ENCODE measurements at places on chromosomes 5 and 9.

- no peak for DNase-seq
Measured at GRCh38 chr5:76737846-76738245, 21.9 kb downstream of the F2R start.

- DNase-seq = no peak
Measured at GRCh38 chr9:98220911-98221310, 28.5 kb upstream of the CORO2A start.

DNA sequence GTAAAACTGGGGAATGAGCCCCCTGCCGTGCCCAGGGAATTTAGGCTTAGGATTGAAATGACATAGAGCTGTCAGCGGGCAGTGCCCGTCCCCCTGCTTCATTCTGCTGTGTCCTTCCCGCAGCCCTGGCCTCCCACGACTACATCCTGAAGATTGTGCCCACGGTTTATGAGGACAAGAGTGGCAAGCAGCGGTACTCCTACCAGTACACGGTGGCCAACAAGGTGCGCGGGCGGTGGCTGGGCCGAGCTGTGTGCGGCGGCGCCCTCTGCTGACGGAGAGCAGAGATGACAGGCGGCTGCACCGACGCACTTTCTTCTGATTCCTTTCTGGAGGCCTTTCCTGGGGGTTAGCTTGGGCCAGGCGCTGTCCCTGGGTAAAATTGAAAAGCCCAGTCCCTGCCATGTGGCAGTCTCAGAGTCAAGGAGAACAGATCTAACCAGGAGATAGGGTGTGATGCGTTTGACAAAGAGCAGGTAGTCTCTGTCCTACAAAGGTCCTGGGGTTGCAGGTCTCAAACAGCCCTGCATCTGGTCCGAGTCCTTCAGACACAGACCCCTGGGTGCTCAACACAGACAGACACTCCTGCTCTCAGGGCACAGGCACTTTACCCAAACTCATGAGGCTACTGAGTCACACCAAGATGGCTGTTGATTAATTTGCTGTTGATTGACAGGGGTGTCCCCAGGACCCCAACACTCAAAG, 26.8 kb upstream of the RPL26L1 start:
- peak; percentile 78 for DNase-seq

DNA sequence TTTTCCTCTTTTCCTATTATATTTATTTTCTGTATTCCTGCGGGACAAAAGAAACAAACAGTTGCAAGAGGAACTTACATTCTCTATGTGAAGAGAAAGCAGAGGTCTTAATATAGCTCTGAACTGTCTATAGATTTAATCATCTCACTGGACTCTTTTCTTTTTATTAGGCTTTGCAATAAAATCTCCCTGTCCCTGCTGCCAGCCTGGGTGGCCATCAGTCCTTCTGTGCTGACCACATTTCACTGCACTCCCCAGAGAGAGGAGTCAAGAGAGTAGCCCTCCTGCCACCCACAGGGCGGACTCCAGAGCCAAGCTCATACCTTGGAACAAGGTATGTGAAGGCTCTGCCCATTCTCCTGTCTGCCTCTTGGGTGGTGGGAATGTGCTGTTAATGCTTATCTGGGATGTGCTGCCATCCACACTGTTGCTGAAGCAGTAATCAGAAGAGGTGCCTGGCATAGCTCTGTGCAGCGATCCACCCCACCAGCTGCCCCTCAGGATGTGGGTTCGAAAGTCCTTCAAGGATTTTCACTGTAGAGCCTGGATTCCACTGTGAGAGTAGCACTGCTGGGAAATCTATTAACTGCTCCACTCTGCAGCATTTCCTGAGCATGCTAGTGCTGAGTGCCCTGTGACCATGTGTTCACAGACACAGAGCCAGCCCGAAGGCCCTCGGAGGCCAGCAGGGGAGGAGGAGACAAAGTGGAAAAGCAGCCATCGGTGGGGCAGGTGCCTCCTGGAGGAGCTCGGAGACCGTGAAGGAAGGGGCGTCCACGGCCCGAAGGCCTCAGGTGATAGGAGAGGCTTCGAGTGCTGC, 334.6 kb downstream of the MED10 start:
- DNase-seq = no peak

DNA sequence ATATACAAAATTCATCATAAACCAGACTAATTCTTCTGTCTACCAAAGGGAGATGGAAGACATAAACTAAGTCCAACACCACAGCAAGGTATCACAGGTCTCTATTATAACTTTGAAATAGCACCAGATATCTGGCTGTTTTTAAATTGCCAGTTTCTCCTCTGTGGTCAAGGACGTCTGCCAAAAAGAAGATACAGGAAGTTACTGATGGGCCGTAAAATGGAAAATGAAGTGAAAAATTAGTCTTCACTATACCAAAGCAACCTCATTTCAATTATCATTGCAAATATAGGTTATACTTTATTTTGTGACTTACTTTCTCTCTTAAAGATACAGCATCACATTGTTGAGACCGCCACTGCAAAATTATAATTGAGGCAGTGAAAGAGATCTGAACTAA, 225.5 kb downstream of the NDUFS4 start:
- no peak for DNase-seq

- no peak for DNase-seq
Measured at GRCh38 chr5:33319151-33319550, 121.6 kb upstream of the TARS1 start.

GRCh38 chr9:71675857-71676165, 92.5 kb downstream of the CEMIP2 start:
- no peak for DNase-seq

DNA sequence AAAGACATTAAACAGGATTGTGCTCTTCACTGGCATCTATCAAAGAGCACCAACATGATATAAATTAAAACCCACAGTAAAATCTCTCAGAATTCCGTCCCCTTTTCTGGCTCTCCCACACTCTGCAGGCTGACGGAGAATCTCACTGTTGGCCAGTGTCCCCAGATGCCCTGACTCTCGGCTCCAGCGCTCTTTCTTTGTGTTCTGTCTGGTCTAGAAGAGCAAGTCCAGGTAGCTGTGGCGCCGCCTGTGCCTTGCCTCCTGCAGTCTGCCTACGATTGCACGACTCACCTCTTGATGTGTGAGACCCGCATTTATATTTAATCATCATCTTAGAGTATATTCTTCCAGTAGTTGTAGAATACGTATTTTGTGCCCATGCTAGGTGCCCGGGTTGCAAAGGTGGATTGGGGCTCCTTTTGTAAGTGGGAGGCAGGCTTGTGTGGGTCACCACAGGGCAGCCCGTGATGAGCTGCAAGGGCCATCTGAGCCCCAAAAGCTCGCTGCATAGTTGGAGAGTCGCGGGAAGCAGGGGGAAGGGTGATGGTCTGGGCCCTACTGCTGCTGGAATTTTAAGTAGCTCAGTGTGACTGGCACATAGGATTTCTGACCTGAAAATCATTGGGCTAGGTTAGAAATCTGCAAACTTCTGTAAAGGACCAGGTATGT, 55.6 kb downstream of the EHMT1 start:
- no peak for DNase-seq

DNA sequence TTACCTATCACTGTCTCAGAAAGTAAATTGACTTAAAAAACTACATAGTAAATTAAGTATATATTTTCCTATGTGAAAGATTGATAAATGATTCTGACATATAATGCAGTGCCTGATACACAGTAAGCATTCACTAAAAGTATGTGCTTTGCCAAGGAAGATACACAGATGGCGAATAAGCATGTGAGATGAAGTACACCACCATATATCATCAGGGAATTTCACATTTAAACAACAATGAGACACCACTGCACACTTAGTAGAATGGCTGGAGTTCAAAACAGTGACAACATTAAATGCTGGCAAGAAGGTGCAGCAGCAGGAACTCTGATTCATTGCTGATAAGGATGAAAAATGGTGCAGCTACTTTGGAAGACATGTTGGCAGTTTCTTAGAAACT, 1118.8 kb downstream of the DTWD2 start:
- DNase-seq = no peak

- no peak for DNase-seq
Measured at GRCh38 chr5:156669416-156669815, 180.7 kb upstream of the PPP1R2B start.
